Muscle of leg (tissue), 16 donors: ENCODE measurements at places on chromosomes 16 and 17. TPM values are rescaled to one million over a fixed set of nuclear protein-coding genes. Genes with fewer than 3 reads are reported as not detected.

DNA sequence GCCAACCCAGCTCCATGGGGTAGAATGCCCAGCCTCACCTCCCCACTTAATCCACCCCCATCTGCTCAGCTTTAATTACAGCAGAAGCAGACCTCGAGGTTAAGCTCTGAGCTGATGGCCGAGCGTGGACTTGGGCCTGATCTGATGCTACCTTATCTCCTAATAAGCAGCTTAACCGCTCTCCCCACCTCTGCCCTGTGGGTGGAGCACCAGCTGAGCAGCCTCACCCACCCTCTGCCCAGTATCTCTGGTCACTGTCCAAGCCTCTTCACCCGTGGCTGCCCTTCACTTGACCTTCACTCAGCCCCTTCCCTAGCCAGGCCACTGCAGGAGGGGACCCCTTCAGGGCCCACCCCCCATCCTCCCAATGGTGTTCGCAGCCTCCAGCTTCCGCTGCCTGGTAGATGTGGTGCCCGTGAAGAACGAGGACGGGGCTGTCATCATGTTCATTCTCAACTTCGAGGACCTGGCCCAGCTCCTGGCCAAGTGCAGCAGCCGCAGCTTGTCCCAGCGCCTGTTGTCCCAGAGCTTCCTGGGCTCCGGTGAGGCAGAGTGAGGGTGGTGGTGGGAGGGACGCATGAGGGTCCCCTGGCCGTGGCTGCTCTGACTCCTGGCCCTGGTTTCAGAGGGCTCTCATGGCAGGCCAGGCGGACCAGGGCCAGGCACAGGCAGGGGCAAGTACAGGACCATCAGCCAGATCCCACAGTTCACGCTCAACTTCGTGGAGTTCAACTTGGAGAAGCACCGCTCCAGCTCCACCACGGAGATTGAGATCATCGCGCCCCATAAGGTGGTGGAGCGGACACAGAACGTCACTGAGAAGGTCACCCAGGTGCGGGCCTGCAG, 6.8 kb downstream of the KCNH6 start:
- H3K4me3 ChIP-seq = no peak overlapping the region
- H3K27ac ChIP-seq = no peak overlapping the region
- no peaks in the 10 kb centered on the region for H3K4me1 ChIP-seq
- DNase-seq = no peak

- H3K4me1 ChIP-seq = no peaks in the 10 kb centered on the region
- DNase-seq = no peak
- H3K36me3 ChIP-seq = peaks cover 4% of the 10 kb centered on the region
- no peak overlapping the region for H3K27ac ChIP-seq
- H3K27me3 ChIP-seq = no peaks in the 10 kb centered on the region
Measured at GRCh38 chr17:56824503-56824902, 9.2 kb downstream of the C17orf67 start.

- H3K4me1 ChIP-seq = peaks cover 23% of the 10 kb centered on the region
- DNase-seq = no peak
- H3K27ac ChIP-seq = no peak overlapping the region
- peaks cover 9% of the 10 kb centered on the region for H3K36me3 ChIP-seq
Measured at GRCh38 chr16:30567991-30568638, 3.4 kb downstream of the ZNF688 start.

DNA sequence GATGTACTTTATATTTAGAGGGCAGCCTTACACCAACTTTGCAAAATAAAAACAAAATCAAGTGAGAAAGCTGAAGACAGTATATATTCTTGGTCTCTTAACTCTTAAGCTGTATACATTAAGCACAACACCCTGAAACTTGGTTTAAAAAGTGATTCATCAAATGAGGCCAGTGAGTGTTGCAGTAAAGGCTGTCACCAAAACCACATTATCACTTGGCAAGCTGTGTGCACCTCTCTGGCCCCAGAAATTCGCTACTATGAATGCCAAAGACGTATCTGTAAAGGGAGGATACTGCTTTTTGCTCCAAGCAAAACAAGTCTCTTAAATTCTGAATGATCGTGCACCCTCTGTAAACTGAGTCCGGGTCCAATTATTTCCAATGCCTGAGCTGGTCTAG, 163.9 kb downstream of the ZFHX3 start:
- no peak overlapping the region for H3K4me3 ChIP-seq
- DNase-seq = no peak
- H3K27me3 ChIP-seq = no peaks in the 10 kb centered on the region
- no peaks in the 10 kb centered on the region for H3K4me1 ChIP-seq

DNA sequence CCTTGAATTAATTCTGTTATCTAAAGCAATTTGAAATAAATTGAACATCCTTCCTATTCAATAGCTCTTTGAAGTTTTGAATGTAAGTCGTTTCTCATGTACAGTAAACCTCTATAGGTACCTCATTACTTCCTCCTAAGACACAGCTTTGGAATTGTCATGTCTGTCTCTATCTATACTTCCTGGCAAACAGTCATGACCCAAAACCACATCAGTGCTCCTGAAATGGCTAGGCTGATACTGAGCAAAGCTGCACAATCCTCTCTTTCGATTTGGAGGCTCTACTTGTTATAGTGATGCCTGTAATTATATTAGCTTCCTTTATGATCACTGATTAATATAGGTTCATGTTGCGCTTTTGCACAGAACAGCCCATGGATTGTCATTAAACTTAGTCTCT, 110.1 kb downstream of the ADAMTS18 start:
- H3K27me3 ChIP-seq = no peaks in the 10 kb centered on the region
- H3K4me3 ChIP-seq = no peak overlapping the region
- H3K27ac ChIP-seq = no peak overlapping the region
- no peaks in the 10 kb centered on the region for H3K36me3 ChIP-seq
- no peak for DNase-seq

- H3K27ac ChIP-seq = no peak overlapping the region
- H3K27me3 ChIP-seq = peaks cover 33% of the 10 kb centered on the region
- peaks cover 11% of the 10 kb centered on the region for H3K4me1 ChIP-seq
- DNase-seq = no peak
Measured at GRCh38 chr17:83123896-83124801, 44.7 kb downstream of the METRNL start.

- H3K4me1 ChIP-seq = peaks cover 81% of the 10 kb centered on the region
- H3K36me3 ChIP-seq = peaks cover 13% of the 10 kb centered on the region
- peak overlapping the region; percentile 70 for H3K27ac ChIP-seq
- DNase-seq = no peak
- H3K4me3 ChIP-seq = no peak overlapping the region
Measured at GRCh38 chr17:17789410-17789809, 47.4 kb downstream of the SREBF1 start.

GRCh38 chr16:70556063-70556462, 32.4 kb downstream of the SF3B3 start:
- no peak for DNase-seq
- H3K4me1 ChIP-seq = no peaks in the 10 kb centered on the region

- peak; percentile 41 for DNase-seq
- peaks cover 12% of the 10 kb centered on the region for H3K4me1 ChIP-seq
- H3K27me3 ChIP-seq = peaks cover 2% of the 10 kb centered on the region
- no peak overlapping the region for H3K4me3 ChIP-seq
- no peaks in the 10 kb centered on the region for H3K36me3 ChIP-seq
Measured at GRCh38 chr16:12113523-12114345, 137.2 kb downstream of the SNX29 start.

Gene CARD14
- total RNA-seq = 0.27 TPM
